ENCODE measurements at places on chromosomes 4 and X.

GRCh38 chr4:147050356-147050765 is 104.7 kb upstream of the TTC29 start:
- DNase-seq: no peak

GRCh38 chrX:35251226-35251625 is 308.6 kb downstream of the FAM47B start:
- no peak for DNase-seq

DNA sequence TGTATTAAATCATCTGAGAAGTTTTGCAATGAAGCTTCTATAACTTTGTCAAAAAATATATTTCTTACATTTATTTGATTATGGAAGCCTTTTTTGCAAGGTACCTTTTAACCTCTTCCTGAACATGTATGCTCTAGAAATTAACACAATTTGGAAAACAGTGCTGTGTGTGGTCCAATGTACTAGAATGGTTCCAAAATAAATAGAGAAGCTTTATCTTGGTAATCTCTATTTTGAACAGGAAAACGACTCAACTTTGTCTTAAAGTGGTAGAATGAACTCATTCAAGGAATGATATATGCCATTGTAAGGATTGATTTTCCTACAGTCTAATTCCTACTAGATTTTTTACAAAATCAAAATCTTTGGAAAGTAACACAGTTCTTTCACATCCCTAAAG is 248.5 kb downstream of the UNC5C start:
- no peak for DNase-seq

GRCh38 chr4:69517674-69518073 is 22.0 kb upstream of the UGT2B4 start:
- no peak for DNase-seq

- DNase-seq: no peak
These were observed 99.5 kb upstream of the KLHL13 start for GRCh38 chrX:118216087-118216486.

GRCh38 chr4:23579166-23579565 is 310.7 kb downstream of the PPARGC1A start:
- no peak for DNase-seq

DNA sequence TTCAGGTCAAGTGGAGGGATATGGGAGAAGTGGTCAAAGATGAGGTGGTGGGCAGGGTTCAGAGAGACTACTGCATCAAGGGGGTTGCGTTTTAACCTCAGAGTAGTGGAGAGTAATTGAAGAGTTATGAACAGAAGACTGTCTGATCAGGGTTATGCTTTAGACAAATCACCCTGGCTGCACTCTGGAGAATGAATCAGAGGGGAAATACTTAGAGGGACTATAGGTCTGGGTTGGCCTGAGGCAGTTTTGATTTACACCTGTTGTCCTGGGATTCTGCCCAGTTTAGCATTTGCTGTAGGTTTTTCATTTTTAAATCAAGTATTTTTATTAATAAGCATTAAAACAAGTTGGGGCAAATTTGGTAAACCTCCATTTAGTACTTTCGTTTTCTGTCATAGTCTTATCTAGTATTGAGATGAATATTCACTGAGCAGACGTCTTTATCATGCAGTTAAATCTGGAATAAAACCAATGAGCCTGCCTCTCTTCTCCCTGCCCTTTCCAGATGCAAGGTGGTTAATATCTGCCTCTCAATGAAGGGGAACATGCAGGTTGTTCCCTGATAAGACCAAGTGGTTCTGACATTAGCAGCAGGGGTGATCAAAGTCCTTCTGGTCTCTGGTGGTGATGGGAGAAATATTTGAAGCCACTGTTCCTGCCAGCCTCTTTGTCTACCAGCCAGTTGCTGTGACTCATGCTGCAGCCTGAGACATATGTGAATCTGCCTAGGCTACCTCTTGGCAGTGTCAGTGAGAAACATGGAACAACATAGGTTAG is 116.0 kb upstream of the RPS6KA3 start:
- DNase-seq: no peak

- no peak for DNase-seq
These were observed 15.0 kb downstream of the GAB3 start for GRCh38 chrX:154735695-154736393.

- DNase-seq: no peak
These were observed 16.4 kb upstream of the NKRF start for GRCh38 chrX:119622356-119623232.

DNA sequence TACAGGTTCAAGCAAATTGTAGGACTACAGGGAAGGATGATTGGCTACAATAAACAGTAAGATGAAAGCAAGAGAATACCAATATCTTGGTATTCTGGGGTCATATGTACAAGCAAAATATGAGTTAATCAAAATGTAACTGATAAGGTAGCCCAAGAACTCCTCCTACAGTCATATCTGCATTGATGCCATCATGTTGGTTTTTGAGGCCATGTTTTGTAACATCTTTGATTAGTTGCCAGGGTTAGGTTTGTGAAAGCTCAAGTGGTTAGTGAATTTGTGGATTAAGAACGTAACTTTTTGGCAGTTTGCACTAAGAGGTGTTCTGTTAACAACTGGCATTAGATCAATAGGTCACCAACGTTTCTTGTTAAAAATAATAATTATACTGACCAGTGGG is 59.6 kb downstream of the USP9X start:
- no peak for DNase-seq

GRCh38 chr4:151667048-151667447 is 93.8 kb downstream of the GATB start:
- no peak for DNase-seq

DNA sequence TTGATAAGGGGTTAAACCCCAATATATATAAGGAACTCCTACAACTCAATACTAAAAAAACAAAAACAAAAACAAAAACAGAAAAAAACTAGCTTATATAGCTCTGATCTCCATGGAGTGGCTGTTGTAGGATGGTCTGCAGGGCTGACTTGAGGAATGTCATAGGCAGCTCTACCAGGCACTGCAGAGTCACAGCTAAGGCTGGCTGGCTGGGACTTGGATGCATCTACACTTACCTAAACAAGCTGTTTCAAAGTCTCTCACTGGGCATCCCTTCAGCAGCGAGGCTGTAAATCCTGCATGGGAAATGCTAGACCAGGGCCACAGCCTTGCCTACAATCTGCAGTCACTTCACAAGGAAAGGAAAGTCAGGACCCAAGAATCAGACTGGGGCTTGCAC is 61.3 kb downstream of the HOPX start:
- no peak for DNase-seq

GRCh38 chrX:106802388-106803275 is at the start of gene TBC1D8B:
TSS of gene TBC1D8B (plus strand) at chrX:106802673. CDS start at chrX:106802854, 181 bp downstream.
- DNase-seq: peak; percentile 0

DNA sequence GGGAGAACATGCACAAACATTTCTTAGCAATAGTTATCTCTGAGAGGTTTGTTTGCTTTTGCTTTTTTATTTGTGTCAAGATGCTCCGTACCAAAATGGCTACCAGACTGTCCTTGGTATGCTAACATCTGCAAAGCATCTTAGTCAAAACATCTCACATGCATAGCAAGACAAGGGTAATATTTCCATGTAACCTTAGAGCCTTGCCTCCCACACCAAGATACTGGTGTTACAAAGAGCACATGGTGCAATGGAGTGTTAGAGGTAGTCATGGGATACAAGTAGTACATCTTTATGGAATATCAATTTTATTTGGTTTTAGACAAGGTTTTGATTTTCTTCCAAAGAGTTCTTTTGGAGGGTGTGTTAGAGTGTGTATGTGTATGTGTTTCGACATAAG is 109.7 kb downstream of the NR3C2 start:
- no peak for DNase-seq

- peak; percentile 81 for DNase-seq
These were observed at the start of gene TAPT1 for GRCh38 chr4:16225863-16226815. TSS of gene TAPT1 (minus strand) at chr4:16226471. CDS start at chr4:16226457, 14 bp downstream.

- no peak for DNase-seq
These were observed 6.1 kb downstream of the LIAS start for GRCh38 chr4:39464886-39465501.

GRCh38 chr4:15436513-15436912 is 8.7 kb downstream of the C1QTNF7 start:
- DNase-seq: no peak

- DNase-seq: no peak
These were observed 353.8 kb upstream of the CASK start for GRCh38 chrX:42276982-42277690.

DNA sequence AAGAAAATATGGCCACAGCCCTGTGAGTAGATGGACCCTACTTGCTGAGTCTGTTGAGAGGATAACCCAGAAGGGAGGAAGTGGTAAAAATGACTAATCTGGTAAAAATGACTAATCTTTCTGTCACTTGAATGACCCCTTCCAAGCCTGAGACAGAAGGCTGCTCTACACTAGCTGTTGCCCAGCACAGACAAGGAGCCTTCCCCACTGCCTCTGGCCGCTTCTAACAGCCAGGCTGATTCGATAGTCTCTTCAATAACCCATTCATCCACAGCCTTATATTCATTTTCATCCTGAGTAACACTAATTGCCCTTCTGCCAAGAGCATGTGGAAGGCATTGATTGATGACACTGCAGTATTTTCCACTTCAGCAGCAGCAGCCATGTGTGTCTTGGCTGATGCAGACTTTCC is 18.4 kb downstream of the MAGEB17 start:
- DNase-seq: no peak

- DNase-seq: peak; percentile 31
These were observed 113.5 kb downstream of the VSIG4 start for GRCh38 chrX:65926095-65927019.

DNA sequence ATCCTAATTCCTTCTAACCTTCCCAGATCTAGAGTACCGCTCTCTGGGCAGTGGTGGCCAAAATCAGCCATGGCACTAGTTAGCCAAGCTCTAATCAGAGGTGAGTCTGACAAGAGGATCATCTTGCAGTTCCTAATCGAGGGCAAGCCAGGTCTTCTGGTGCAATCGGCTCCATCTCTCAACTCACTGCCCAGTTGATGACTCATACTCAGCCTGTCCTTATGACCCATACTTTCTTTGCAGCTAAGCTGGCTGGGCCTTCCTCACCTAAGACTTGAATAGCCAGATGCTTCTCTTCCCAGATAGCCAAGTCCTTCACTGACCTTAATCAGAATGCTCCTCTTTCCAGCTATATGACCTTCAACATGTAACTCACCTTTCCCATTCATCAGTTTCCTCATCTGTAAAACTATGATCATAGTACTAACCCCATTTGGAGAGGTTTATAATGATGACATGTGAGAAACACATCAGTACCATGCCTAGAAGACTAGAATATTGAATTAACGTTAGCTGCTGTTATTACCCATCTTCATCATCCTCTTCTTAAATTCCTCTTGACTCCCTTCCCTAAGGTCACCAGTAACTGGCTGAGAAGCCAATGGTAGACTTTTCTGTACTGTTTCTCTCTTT is 57.1 kb downstream of the RELL1 start:
- DNase-seq: no peak

GRCh38 chr4:94929696-94930095 is 171.9 kb downstream of the BMPR1B start:
- no peak for DNase-seq

GRCh38 chr4:115058533-115058932 is 54.9 kb downstream of the NDST4 start:
- no peak for DNase-seq

- no peak for DNase-seq
These were observed 94.7 kb upstream of the NAP1L5 start for GRCh38 chr4:88792268-88792781.

DNA sequence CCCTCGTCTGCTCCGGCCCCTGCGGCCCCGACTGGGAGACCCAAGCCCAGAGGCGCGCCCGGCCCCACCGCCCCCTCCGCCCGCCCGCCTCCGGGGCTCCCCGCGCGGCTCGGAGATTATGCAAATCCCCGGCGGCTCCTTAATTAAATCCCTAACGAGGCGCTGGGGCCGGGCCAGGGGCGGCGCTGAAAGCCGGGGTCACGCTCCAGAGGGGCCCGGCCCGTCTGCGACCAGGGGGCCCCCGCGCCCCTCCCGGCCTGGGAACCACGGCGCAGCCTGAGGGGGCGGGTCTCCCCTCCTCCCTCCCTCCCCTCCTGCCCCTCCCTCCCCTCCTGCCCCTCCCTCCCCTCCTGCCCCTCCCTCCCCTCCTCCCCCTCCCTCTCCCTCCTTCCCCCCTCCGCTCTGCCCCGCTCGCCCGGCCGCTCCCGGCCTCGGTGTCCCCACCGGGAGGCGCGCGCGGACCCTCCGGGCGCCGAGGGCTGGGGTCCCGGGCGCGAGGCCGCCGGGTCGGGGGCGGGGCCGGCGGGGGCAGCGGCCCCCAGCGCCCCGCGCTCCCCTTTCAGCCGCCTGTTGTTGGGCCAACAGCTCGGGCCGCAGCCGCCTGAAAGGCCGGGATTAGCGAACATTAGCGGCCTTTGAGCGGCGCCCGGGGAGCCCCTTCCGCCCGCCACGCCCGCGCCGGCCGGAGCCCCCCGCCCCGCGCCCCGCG is 25.9 kb upstream of the FGFR3 start:
- no peak for DNase-seq

DNA sequence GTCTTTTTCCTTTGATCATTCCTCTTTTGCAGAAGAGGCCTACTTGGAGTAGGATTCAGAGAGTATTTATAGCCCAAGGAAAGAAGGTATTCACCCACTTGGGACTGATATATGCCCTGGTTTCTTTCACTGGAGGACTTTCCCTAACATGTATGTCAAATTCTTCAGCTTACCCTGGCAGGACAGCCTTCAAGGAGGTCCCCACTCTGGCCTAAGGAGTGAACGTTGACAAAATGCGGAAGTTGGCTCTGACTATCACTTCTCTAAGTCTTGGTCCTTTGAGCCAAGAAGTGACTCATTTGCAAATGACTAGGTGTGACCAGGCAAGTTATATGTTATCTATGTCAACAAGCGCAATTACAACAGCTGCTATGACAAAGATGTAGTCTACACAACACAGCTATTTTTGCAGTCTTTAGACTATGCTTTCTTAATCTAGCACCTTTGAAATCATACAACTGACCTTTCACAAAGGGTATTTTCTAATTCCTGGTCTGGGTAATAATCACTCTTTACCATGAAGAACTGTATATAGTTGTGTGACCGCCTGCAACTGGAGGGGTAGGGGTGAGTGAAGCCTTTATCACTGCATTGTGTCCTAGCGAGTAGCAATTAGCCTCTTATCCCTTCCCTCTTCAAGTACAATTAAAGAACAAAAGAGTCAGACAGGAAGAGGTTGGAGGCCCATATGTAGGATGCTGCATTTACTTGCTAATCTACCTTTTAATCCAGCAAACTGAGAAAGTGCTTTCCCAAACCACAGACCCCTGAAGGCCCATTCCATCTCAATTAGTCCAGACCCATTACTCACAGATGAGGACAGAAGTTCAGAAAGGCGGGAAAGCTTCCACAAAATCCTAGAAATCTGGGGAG is 50.1 kb downstream of the RASGEF1B start:
- no peak for DNase-seq

DNA sequence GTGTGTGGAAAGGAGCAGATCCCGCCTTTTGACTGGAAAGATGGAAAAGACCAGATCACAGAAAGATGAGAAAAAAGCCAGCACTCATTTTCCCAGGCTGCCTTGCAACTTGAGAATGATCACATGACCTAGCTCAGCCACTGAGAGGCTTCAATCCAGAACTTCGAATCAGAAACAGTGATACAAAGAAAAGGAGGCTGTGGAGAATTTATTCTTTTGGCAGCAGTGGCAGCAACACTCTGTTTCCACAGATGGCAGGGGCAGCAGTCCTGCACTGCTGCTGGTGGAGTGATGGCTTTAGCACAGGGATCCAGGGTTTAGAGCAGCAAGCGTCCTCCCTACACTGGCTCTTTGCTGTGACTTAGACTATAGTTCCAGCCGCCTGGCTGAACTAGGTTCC is 77.8 kb upstream of the SH3RF1 start:
- no peak for DNase-seq

All from stimulated activated CD4-positive, alpha-beta T cell treated with anti-CD3 and anti-CD28 coated beads, TNF-alpha, amount 100 ng/mL, for 24 hours (primary cell).